Testis (tissue), 5 donors: ENCODE measurements at places on chromosomes 3 and 15. TPM values are rescaled to one million over a fixed set of nuclear protein-coding genes. Genes with fewer than 3 reads are reported as not detected.

Gene DLL4
- 3.5 TPM for total RNA-seq

DNA sequence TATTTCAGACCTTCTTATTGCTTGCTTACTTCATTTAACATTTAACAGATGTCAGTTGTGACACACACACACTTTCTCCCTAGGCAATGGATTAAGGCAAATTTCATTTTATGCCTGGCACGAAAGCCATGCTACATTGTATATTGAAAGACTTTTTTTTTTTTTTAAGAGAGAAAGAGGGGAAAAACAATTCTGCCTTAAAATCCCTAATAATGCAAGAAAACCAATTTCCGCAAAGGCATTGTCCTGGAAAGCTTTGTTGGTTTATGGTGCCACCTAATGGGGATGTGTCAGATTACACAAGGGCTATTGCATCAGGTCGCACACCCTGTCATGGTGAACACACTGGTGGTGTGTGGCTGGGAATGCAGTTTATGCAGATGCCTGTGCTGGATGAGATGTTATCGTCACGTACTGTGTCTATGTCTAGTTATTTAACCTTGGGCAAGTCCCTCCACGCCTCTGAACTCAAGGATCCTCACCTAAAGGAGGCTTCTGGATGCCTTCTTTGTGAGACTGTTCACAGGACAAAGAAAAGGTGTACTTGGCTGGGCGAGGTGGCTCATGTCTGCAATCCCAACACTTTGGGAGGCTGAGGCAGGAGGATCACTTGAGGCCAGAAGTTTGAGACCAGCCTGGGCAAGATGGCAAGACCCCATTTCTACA lies 37.3 kb upstream of the RFTN1 start:
- no peaks in the 10 kb centered on the region for H3K4me1 ChIP-seq
- H3K27me3 ChIP-seq: no peaks in the 10 kb centered on the region
- H3K36me3 ChIP-seq: no peaks in the 10 kb centered on the region

Gene RYR3
- total RNA-seq: 4.3 TPM

DNA sequence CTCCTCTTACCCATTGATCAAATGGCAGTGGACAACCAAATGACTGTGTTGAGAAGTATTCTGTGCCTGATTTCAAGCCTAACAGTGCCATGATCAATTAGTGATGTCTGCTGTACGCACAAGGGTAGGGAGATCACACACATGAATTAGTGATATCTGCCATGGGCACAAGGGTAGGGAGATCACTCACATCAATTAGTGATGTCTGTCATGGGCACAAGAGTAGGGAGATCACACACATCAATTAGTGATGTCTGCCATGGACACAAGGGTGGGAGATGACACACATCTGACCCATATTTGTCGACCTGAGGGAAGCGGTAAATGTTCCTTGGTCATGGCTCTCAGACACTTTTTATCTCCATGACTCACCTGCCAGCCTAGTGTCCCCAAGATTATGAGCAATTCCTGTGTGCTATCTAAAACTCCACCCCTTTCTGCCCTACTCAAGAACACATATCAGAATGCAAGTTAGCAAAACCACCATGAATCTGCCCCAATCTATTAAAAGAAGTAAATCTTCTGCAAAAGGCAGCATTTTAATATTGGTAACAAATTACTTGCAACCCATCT lies 165.0 kb downstream of the NTRK3 start:
- no peaks in the 10 kb centered on the region for H3K36me3 ChIP-seq
- no peak overlapping the region for H3K4me3 ChIP-seq
- DNase-seq: no peak

DNA sequence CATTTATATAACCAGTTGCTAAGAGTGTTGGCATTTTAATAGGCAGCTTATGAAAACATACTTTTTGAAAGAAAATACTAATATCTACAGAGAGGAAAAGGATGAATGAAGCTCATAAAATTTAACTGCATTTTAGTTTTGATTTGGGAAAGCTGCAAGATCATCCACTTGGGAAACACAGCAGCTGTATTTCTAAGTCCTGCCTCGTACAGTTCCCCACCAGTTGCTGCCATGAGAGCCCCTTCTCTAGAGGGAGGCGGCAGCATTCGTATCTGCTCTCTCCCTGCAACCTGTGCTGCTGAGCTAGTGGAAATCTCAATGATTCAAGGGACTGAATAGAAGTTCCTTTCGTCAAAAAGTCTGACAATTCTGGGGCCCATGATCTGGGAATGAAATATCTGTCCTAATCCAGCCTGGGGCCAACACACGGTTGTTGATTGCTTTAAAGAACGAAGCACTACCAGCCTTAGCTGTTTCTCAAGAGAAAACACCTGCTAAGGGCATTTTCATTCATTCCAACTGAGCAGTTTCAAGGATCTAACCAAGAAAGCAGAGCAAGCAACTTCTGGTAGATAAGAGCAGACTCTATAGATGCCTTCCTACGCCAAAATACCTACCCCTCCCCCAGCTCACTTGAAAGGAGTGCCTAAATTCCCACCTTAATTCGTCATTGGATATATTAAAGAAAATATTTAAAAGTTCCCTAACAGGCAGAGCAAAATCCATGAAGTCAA lies 223.7 kb downstream of the MAGI1 start:
- H3K4me1 ChIP-seq: no peaks in the 10 kb centered on the region
- H3K27ac ChIP-seq: no peak overlapping the region

GRCh38 chr15:44033894-44034293 lies 161.2 kb downstream of the FRMD5 start:
- no peak overlapping the region for H3K4me3 ChIP-seq
- no peaks in the 10 kb centered on the region for H3K36me3 ChIP-seq
- no peaks in the 10 kb centered on the region for H3K27me3 ChIP-seq
- no peak overlapping the region for H3K27ac ChIP-seq

Gene TBCCD1
- total RNA-seq: 33.1 TPM

GRCh38 chr3:34361921-34362320 lies 563.5 kb downstream of the PDCD6IP start:
- no peaks in the 10 kb centered on the region for H3K4me1 ChIP-seq
- no peak overlapping the region for H3K27ac ChIP-seq
- no peaks in the 10 kb centered on the region for H3K36me3 ChIP-seq
- no peaks in the 10 kb centered on the region for H3K27me3 ChIP-seq
- DNase-seq: peak; percentile 16

Gene TM4SF4
- total RNA-seq: 0.39 TPM

DNA sequence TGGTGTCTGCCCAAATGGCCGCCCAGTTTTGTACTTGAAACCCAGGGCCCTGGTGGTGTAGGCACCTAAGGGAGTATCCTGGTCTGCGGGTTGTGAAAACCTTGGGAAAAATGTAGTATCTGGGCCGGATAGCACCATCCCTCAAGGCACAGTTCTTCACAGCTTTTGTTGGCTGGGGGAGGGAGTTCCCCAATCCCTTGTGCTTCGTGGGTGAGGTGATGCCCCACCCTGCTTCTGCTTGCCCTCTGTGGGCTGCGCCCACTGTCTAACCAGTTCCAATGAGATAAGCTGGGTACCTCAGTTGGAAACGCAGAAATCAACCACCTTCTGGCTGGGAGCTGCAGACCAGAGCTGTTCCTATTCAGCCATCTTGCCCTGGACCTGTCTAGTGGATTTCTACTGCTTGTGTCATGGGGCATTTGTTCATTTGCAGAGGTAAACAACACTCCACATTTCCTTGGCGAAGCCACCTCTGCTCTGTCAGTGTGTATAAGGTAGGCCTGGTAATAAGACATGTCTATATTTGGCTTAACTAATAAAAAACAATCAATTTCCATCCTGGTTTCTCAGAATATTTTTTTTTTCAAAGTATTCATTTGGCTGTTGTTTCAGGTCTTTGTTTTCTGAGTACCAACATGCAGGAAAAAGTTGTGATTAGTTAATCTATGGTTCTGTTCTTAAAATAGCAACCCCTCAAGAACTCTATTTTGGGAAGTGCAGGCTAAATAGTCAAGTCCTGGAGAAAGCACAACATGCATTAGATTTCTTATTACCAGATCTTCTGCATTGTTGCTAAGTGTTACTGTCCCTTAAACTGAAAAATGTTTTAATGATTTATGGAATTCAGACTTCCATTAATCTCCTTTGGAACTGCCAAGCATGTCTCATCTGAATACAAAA lies 304.3 kb downstream of the ZIC1 start:
- DNase-seq: no peak
- H3K4me1 ChIP-seq: no peaks in the 10 kb centered on the region
- no peak overlapping the region for H3K4me3 ChIP-seq
- H3K27ac ChIP-seq: no peak overlapping the region
- H3K27me3 ChIP-seq: no peaks in the 10 kb centered on the region
- no peaks in the 10 kb centered on the region for H3K36me3 ChIP-seq

DNA sequence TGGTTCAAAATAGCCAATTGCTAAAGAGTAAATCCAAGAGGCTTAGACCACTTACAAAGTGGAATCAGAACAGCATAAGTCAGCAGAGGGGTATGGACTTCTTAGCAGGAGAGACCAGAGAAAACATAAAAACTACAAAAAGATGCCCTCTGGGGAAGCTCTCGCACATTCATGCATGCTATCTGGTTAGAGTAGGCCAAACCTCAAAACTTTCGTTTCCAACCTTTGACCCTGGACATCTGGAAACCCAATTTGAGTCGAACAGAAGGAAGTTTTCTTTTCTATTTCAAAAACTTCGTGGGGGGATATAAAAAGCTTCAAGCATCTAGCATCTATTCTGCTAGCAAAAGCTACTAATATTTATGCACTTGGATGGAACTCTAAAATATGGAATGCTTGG lies 523.9 kb upstream of the AGTR1 start:
- no peaks in the 10 kb centered on the region for H3K4me1 ChIP-seq
- H3K27ac ChIP-seq: no peak overlapping the region
- no peaks in the 10 kb centered on the region for H3K27me3 ChIP-seq
- H3K4me3 ChIP-seq: no peak overlapping the region
- DNase-seq: no peak

DNA sequence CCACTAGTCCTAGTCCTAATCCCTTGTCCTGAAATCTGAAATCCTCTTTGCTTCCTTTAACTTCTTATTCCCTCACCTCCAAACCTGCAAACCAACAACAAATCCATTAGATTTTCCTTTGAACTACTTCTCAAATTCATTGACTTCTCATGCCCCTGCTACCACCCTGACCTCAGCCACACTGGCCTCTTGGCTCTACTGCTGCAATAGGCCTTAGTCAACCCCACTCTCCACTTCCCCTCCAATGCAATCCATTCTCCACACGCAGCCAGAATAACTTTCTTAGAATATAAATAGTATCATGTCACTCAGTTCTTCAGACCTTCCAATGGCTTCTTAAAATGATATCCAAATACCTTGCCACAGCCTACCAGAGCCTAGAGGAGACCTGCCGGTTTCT lies 131.1 kb upstream of the GADL1 start:
- no peaks in the 10 kb centered on the region for H3K36me3 ChIP-seq
- DNase-seq: no peak
- H3K4me3 ChIP-seq: no peak overlapping the region
- no peaks in the 10 kb centered on the region for H3K27me3 ChIP-seq
- H3K4me1 ChIP-seq: no peaks in the 10 kb centered on the region
- H3K27ac ChIP-seq: no peak overlapping the region

DNA sequence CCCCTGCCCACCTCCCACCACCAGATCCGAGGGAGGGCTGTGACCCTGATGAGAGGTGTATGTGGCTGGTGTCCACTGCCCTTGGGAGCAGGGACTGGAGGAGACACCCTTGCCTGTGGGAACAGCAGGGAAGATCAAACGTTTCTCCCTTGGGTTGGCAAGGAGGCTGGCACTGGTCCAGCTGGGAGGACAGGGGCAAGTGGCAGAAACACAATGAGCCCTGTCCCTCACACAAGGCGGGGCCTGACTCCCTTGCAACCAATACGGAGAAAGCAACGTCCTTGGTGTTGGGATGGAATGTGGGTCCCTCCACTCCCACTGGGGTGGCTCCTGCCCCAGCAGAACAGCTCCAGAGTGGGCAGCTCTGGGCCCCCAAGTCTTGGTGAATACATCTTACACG lies 5.2 kb downstream of the HYAL2 start:
- H3K27ac ChIP-seq: no peak overlapping the region
- no peaks in the 10 kb centered on the region for H3K27me3 ChIP-seq
- H3K4me1 ChIP-seq: peaks cover 33% of the 10 kb centered on the region
- no peak for DNase-seq

GRCh38 chr15:65355173-65355987 lies 22.4 kb downstream of the IGDCC3 start:
- no peak overlapping the region for H3K27ac ChIP-seq
- no peaks in the 10 kb centered on the region for H3K27me3 ChIP-seq
- peak overlapping the region; percentile 56 for H3K4me3 ChIP-seq
- DNase-seq: no peak
- no peaks in the 10 kb centered on the region for H3K36me3 ChIP-seq

DNA sequence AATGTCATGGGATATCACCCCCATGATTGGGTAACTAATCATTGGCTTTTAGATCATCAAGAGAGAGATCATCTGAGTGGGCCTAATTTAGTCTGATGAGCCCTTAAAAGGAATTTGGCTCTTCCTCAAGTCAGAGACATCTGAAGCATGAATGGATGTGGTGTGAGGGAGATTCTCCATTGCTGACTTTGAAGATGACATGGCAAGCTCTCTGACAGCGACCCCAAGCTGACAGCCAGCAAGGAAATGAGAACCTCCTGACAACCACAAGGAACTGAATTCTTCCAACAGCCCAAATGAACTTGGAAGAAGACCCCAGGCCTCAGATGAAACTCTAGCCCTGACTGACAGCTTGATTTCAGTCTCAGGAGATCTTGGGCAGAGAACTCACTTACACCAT lies 108.4 kb upstream of the SPATA12 start:
- DNase-seq: no peak
- H3K36me3 ChIP-seq: no peaks in the 10 kb centered on the region
- no peak overlapping the region for H3K27ac ChIP-seq
- H3K4me3 ChIP-seq: no peak overlapping the region

DNA sequence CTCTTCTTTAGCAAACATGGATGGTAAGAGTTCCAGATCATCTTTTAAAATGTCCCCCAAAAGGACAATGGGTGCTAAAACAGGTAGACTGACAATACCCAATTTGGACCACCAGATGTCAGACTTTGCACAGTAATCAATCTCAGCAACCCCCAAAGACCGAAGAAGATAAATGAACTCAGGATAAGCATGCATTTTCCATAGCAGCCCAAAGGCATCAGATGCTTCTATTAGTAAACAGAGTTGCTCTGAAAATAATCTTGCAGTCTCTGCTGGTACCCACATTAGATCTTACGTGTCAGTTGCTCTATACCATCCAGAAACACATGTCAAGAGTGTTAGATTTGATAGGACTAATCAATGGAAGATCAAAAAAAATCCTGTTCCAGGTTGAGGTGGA lies 20.6 kb downstream of the MYH15 start:
- H3K4me1 ChIP-seq: no peaks in the 10 kb centered on the region
- peak; percentile 41 for DNase-seq
- no peak overlapping the region for H3K27ac ChIP-seq
- H3K27me3 ChIP-seq: no peaks in the 10 kb centered on the region

Gene GRK7
- not detected for total RNA-seq
